A375 (cell line): ENCODE measurements at places on chromosomes 11 and 22. TPM values are rescaled to one million over a fixed set of nuclear protein-coding genes. Genes with fewer than 3 reads are reported as not detected.

The ANO9 gene
- 0.13 TPM in 1 of 2 replicates, not detected in the other for total RNA-seq

The ROBO4 gene
- total RNA-seq = 9.1 and 16.4 TPM in 2 replicates

The MYRF gene
- 3.1 and 4.8 TPM in 2 replicates for total RNA-seq

The PLEKHA7 gene
- 0.96 and 1.0 TPM in 2 replicates for total RNA-seq

The BBOX1 gene
- total RNA-seq = not detected in 2 replicates

The OR6T1 gene
- total RNA-seq = 0.21 TPM in 1 of 2 replicates, not detected in the other

The TMEM123 gene
- 69.4 and 71.6 TPM in 2 replicates for total RNA-seq

The APOBEC3H gene
- 0.40 and 2.1 TPM in 2 replicates for total RNA-seq

The MIOX gene
- 0.34 TPM in 1 of 2 replicates, not detected in the other for total RNA-seq
